ENCODE measurements at places on chromosomes 7 and 10.

- no peak for DNase-seq
Measured at GRCh38 chr7:1985042-1985441, 247.7 kb downstream of the MAD1L1 start.

DNA sequence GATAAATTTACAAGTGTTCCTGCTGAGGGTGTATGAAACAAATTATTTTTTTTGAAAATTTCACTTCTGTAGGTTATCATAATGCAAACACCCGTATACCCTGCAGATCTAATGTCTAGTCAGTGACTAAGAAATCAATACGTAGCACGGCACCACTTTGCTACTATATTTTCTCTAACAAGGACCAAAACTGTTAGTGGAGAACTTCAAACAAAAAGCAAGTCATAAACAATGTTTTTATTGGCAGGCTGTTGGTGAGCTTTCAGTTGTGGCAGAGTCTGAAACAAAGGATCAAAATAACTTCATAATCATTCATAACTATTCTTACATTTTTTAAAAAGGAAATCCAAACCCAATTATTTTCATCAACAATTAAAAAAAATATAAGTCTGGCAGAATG is 11.8 kb downstream of the SEM1 start:
- DNase-seq: no peak

- DNase-seq: no peak
Measured at GRCh38 chr10:74507951-74508350, 318.4 kb upstream of the KAT6B start.

DNA sequence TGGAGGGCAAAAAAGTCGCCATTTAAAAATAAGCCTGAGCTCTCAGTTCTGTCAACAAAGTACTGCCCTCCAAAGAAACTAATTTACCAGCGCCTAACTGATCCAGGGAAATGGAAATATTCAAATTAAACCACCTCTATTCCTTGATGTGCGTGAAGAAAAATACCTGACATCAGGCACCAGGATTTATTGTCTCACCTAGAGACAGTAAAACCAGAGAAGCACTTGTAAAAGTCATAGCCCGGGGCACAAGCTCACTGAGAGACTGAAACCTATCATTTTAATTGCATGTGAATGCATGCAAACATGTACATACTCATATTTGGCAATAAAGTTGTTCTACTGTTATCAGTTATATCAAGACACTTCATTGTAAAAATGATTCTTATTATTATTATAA is 147.3 kb upstream of the VSTM2A start:
- peak; percentile 30 for DNase-seq

- no peak for DNase-seq
Measured at GRCh38 chr7:51040787-51041186, 258.1 kb upstream of the GRB10 start.

DNA sequence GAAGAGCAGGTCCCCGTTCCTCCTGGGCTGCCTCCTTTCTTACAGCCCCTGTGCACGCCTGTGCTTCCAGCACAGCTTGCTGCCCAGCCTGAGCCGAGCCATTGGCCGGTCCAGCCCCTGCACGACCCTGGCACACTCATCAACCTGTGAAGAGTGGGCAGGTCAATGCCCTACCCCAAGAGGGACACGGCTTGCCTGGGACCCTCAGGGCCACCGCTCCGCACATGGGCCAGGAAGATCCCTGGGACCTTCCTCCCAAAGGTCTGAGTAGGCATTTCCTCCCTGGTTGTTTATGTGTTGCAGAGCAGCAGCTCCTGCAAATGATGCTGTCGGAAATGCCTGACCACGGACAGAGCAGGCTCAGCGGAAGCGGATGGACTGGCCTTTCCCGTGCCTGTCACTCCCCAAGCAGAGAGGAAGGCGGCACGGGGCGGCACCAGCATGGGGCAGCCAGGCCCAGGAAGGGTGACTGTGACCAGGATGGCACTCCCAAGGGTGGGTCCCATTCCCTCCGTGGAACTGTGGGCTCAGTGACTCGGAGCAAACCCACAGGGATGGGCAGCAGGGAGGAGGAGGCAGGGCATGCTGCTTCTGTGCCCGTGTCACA is 252.5 kb downstream of the TNS3 start:
- DNase-seq: no peak
